ENCODE measurements at places on chromosomes 2 and 18. TPM values are rescaled to one million over a fixed set of nuclear protein-coding genes. Genes with fewer than 3 reads are reported as not detected.

- no peaks in the 10 kb centered on the region for H3K27me3 ChIP-seq
- H3K4me3 ChIP-seq: no peak overlapping the region
- H3K36me3 ChIP-seq: no peaks in the 10 kb centered on the region
- no peak overlapping the region for H3K27ac ChIP-seq
- no peak for DNase-seq
Observed at GRCh38 chr2:122523143-122523542, 767.7 kb downstream of the TSN start.

DNA sequence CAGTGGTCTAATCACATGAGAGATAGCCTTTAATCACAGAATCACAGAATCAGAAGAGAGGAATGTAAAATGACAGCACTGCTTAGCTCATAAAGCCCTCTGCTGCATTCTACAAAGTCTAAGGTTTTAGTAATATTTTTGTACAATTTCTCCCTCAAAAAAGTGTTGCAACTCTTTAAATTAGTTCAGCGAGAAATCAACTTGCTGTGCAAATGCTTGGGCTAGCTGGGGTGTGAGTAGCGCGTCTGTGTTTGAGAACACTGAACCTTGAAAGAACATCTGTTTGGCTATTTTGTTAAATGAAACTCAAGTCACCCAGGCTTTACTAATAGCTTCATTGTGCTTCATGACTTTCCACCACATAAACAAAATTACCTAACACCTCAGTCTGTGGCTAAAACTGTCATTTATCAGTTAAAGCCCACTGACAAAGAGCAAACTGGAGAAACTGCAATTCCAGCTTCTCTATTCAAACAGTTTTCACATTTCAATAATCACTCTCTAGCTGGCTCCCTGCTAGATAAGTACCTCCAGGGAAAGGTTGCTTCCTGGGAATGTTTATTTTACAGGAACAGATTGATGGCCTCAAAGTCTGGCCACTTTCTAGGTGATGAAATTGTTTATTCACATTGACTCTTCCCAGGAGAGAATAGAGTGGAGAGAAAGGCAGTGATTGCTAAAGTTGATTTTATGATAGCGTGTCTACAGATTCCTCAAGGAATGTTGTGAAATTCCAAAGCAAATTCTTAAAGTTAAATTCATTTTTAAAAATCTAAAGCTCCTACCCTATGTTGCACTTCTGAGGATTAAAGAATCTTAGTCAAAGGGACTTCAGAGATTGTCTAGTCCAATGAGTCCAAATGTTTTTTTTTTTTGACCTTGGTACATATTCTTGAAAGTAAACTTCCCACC lies 36.0 kb upstream of the STAT1 start:
- H3K4me3 ChIP-seq: no peak overlapping the region
- H3K27me3 ChIP-seq: no peaks in the 10 kb centered on the region
- peaks cover 12% of the 10 kb centered on the region for H3K4me1 ChIP-seq

DNA sequence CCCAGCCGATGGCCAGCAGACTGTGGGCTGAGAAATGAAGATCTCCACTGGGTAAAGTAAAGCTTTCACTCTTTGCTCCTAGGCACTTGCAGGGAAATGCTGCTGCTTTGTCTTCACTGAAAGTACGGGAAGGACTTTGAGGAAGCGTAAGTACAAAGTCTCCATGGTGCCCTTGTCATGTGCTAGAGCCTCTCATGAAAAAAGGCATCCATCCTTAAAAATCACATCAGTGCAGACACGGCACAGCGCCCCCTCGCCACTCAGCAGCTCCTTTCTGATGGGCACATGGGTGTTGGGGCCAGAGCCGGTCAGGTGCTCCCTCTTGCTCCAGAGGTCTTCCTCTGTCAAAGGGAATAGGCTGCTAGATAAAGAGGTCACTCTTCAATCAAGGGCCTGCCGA lies 109.0 kb upstream of the STPG4 start:
- no peaks in the 10 kb centered on the region for H3K4me1 ChIP-seq
- H3K4me3 ChIP-seq: no peak overlapping the region
- H3K27ac ChIP-seq: no peak overlapping the region
- no peak for DNase-seq

DNA sequence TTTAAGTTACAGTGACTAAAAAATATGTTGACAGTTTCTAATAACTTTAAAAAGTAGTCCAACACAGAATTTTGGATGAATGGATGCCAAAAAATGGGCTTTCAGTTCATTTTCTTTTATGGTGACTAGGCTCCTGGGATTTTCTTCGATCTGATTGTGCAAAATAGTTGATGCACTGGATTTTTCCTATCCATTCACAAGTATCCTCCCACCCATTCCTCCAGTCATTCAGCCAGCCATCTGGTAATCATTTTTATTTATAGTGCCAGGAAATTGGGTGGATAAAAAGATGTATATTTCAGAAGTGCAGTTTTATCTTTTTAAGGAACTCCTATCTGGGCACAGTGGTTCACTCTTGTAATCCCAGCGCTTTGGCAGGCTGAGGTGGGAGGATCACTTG lies 175.1 kb downstream of the PTPRM start:
- H3K36me3 ChIP-seq: no peaks in the 10 kb centered on the region
- H3K27ac ChIP-seq: no peak overlapping the region
- peaks cover 32% of the 10 kb centered on the region for H3K4me1 ChIP-seq
- no peak for DNase-seq
- no peak overlapping the region for H3K4me3 ChIP-seq

GRCh38 chr2:60735496-60736250 lies 20.4 kb upstream of the PAPOLG start:
- H3K36me3 ChIP-seq: no peaks in the 10 kb centered on the region
- no peak overlapping the region for H3K27ac ChIP-seq
- peaks cover 15% of the 10 kb centered on the region for H3K27me3 ChIP-seq
- peak overlapping the region; percentile 39 for H3K4me3 ChIP-seq

DNA sequence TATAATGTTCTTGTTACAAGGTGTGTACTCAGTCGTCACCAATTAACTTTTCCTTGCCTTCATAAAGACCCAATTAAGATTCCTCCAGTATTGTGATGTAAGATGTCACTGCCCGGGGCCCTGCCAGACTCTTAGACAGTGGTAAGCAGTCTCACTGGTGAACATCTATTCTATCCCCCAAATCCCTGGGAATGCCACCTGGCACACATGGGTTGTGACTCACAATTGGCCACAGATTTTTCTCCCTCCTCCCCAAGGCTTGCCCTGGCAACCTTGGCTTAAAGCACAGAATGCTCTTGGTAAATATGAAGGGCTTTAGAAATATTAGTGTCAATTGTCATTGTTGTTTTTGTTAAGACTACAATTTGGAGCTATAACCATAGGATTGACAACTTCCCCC lies 287.9 kb downstream of the ETAA1 start:
- H3K27me3 ChIP-seq: no peaks in the 10 kb centered on the region
- no peaks in the 10 kb centered on the region for H3K36me3 ChIP-seq
- H3K27ac ChIP-seq: no peak overlapping the region
- no peak for DNase-seq
- H3K4me3 ChIP-seq: no peak overlapping the region

DNA sequence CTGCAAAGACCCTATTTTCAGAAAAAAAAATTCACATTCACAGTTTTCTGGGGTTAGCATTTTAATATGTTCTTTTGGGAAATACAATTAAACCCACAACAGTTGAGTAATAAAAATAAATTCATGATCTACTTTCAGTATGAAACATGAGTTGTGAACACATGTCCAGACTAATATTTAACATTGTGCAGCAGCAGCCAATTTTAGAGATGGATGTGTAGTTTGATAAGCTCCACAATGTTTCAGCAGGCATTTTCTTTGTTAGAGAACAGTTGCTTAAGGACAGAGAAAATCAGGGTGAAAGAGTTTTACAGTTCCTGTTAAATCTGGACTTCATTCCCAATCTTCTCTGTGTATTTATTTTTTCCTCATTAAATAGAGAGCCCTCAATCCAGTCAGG lies 519.5 kb downstream of the PIK3C3 start:
- no peak for DNase-seq
- H3K4me1 ChIP-seq: no peaks in the 10 kb centered on the region
- H3K27ac ChIP-seq: no peak overlapping the region
- no peaks in the 10 kb centered on the region for H3K36me3 ChIP-seq
- H3K4me3 ChIP-seq: no peak overlapping the region

DNA sequence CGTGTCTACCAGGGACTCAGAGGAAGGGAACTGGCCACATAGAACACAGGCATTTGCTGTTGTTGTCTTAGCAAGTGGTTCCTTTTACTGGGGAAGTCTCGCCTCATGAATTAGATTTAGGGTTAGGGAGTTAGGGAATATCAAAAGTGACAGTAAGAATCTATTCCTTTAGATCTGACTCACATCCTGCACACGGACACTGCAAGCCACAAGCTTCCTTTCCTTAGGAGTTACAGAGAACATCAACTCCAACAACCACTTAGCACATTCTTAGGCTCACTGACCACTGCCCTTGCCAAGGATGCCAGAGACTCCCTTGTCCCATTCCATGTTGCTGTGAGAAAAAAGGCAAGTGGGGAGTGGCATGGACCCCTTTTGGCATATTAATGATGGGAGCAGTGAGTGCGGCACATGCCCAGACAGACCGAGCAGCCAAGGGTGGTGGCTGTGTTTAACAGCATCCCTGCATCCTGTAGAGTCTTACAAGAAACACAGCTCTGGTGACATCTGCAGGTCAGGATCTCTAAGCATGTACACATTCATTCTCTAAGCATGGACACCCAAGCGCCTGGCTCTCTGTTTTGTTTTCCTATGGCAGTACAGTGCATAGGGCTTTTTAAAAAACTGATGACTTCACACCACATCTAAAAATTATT lies 745.6 kb upstream of the RAB6C start:
- H3K36me3 ChIP-seq: no peaks in the 10 kb centered on the region
- H3K4me1 ChIP-seq: no peaks in the 10 kb centered on the region
- H3K27me3 ChIP-seq: no peaks in the 10 kb centered on the region
- no peak for DNase-seq
- no peak overlapping the region for H3K4me3 ChIP-seq

DNA sequence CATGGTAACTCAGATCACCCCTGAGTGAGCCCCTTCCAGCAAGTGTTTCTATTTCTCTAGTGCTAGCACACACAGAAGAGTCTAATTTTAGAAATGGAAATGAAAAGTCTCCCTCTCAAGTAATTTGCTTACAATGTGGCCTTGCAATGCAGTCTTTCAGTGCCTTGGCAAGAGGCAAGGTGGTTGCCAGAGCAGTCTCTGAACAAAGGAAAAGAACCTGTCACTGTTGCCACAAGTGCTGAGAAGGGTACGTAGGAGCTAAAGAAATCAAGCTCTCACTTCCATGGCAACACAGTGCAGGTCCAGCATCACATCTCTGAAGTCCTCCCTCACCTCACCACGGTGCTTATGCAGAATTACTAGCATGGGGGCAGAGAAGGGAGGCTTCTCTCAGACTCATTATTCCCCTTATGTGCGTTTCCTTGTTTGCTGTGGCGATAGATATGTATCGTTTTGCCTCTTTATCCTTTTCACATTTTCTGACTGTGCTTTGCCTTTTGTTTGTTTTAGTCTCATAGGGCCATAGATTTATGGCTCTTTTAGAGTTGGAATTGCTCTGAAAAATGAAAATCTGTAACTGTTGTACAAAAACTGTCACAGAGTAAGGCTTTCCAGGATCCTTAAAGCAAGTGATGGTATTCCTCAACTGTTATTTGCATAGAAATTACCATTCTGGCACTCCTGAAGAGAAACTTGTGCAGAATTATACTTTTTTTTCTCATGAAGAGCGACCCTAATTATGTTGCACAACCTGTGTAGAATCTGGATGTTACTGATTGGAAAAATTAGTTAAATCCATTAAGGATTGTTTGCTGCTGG lies 164.8 kb downstream of the CCDC85A start:
- no peaks in the 10 kb centered on the region for H3K27me3 ChIP-seq
- no peak for DNase-seq
- no peak overlapping the region for H3K4me3 ChIP-seq
- H3K36me3 ChIP-seq: no peaks in the 10 kb centered on the region
- no peak overlapping the region for H3K27ac ChIP-seq

DNA sequence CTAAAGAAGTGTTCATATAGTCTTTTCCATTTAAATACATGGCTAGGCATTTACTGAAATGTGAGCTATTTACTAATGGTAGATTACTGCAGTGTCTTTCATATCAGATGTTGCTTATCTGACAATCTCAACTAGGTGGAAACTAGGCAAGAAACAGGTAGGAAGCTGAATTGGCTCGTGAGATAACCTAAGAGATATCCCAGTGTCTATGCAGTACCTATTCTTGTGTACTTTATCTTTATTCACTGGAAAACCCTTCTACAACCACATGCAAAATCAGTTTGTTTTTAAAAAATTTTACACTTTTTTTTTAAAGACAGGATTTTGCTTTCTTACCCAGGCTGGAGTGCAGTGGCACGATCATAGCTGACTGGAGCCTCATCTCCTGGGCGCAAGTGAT lies 63.8 kb downstream of the PLCL1 start:
- no peaks in the 10 kb centered on the region for H3K36me3 ChIP-seq
- H3K4me1 ChIP-seq: no peaks in the 10 kb centered on the region

- H3K27ac ChIP-seq: no peak overlapping the region
- no peaks in the 10 kb centered on the region for H3K4me1 ChIP-seq
- no peak overlapping the region for H3K4me3 ChIP-seq
- no peaks in the 10 kb centered on the region for H3K36me3 ChIP-seq
Observed at GRCh38 chr2:172606285-172606684, 50.4 kb downstream of the PDK1 start.

DNA sequence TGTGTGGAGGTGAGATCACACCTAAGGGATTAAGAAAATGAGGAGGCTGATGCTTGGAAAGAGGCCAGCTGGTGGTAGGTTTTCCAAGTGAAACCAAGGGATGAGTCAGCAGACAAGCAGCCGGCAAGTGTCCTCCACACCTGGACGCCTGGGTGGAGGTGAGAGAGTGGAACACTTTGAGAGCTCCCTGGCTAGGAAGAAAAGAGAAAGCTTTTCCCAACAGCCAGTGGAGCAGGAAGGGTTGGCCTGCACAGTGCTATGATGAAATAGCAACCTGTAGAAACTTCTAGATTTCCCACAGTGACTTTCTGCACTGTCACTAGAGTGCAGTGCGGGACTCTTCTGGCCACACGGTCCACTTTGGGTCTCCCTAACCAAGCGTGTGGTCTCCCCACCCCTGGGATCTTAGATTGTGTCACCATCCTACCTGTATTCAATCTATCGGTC lies 19.6 kb upstream of the IL37 start:
- H3K27me3 ChIP-seq: no peaks in the 10 kb centered on the region
- H3K4me1 ChIP-seq: no peaks in the 10 kb centered on the region
- DNase-seq: no peak
- H3K4me3 ChIP-seq: no peak overlapping the region
- H3K27ac ChIP-seq: no peak overlapping the region

DNA sequence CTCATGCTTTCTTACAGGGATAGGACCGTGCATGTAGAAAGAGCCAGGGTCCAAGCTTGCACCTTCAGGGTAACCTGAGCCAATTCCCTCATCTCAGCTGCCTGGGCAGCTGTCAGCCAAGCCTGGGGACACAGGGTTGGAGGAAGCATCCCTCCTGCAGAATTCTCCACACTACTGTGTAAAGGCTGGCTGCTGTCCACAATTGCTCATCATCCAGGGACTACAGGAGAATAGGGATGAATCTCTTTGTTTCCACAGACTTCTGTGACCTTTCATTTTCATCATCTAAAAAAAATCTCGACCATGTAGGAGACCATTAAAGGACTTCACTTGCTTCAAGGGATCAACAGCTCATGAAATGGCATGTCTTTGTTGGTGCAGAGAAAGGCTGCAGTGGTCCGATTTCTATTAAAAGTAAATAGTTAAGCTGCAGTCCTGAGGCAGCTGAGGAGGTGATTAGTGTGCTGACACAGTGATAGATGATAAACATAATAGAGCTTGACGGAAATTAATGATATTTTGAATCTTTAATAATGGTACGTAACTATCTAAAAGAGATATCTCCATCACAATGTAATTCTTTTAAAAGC lies 74.4 kb upstream of the COPS8 start:
- no peaks in the 10 kb centered on the region for H3K27me3 ChIP-seq
- H3K27ac ChIP-seq: no peak overlapping the region
- no peak for DNase-seq
- peaks cover 13% of the 10 kb centered on the region for H3K4me1 ChIP-seq
- no peak overlapping the region for H3K4me3 ChIP-seq

The C2orf80 gene
- total RNA-seq: not detected

The PROKR1 gene
- not detected for total RNA-seq

The GAL3ST2 gene
- total RNA-seq: not detected

The MALL gene
- total RNA-seq: 154 TPM

The RTP5 gene
- total RNA-seq: not detected

Data from upper lobe of right lung (tissue), 1 donor.